IMR-90 (cell line): ENCODE measurements at places on chromosomes 6 and 20. TPM values are rescaled to one million over a fixed set of nuclear protein-coding genes. Genes with fewer than 3 reads are reported as not detected.

The OXT gene
- polyA plus RNA-seq: not detected in 2 replicates

The GTSF1L gene
- not detected in 2 replicates for polyA plus RNA-seq

The SLC4A11 gene
- polyA plus RNA-seq: 0.79 and 0.95 TPM in 2 replicates

The ZNFX1 gene
- 8.5 and 10.9 TPM in 2 replicates for polyA plus RNA-seq

The RAET1L gene
- polyA plus RNA-seq: not detected in 2 replicates

The RAB44 gene
- 0.03 and 0.06 TPM in 2 replicates for polyA plus RNA-seq

The GABRR1 gene
- not detected in 2 replicates for polyA plus RNA-seq

The NOX3 gene
- polyA plus RNA-seq: not detected in 2 replicates

The BANF2 gene
- not detected in 2 replicates for polyA plus RNA-seq

The SIRPG gene
- not detected in 2 replicates for polyA plus RNA-seq

The RHAG gene
- not detected in 2 replicates for polyA plus RNA-seq

The THBD gene
- 0.07 and 0.09 TPM in 2 replicates for polyA plus RNA-seq

The PTCHD4 gene
- 0.36 and 0.53 TPM in 2 replicates for polyA plus RNA-seq

The BPI gene
- polyA plus RNA-seq: 0.05 and 0.06 TPM in 2 replicates

The ZNF831 gene
- not detected in 2 replicates for polyA plus RNA-seq

The CDH4 gene
- polyA plus RNA-seq: 3.5 and 3.7 TPM in 2 replicates

The ADISSP gene
- 58.2 and 65.0 TPM in 2 replicates for polyA plus RNA-seq

- peak; percentile 80 for DNase-seq
These were observed 14.3 kb upstream of the PTCRA start for GRCh38 chr6:42901538-42901957.

GRCh38 chr20:2151858-2152281 lies 50.2 kb downstream of the STK35 start:
- DNase-seq: peak; percentile 64

- no peak for DNase-seq
These were observed 42.9 kb upstream of the SPACA1 start for GRCh38 chr6:88004707-88005106.

- no peak for DNase-seq
These were observed 360.4 kb downstream of the HAO1 start for GRCh38 chr20:7579888-7580287.

GRCh38 chr20:31679357-31680285 lies 41.9 kb downstream of the COX4I2 start:
- DNase-seq: no peak

DNA sequence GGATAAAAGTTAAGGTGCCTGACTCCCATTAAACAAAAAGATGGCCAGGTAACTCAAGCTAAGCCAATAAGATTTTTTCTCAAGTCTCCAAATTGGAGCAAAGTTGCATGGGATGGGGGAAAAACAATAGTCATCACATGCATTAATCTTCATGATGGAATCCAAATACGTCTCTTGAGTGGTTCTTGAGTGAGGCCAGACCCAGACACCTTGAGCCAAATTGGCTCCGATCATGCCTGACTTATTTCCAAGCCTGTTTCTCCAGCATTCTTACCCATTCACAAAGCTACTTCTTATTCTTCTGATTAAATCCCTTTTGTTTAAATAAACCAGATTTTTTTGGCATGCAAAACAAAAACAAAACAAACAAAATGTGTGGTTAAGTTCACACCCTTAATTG lies 420.3 kb upstream of the NRSN1 start:
- no peak for DNase-seq

DNA sequence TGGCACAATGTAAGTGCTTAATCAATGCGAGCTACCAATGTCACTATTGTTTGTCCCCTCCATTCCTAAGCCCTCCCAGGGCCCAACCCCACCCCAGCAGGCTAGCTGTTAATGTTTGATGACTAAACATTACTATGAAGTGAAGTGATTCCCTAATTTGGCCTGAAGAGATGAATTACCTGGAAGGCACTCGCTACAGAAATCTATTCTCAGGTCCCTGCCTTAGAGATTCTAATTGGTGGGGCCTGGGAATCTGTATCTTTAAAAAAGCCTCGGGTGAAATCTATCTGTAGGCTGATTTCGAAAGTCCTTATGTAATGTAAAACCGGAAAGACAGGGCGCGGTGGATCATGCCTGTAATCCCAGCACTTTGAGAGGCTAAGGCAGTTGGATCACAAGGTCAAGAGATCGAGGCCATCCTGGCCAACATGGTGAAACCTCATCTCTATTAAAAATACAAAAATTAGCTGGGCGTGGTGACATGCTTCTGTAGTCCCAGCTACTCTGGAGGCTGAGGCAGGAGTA lies 16.9 kb upstream of the SNAI1 start:
- no peak for DNase-seq

DNA sequence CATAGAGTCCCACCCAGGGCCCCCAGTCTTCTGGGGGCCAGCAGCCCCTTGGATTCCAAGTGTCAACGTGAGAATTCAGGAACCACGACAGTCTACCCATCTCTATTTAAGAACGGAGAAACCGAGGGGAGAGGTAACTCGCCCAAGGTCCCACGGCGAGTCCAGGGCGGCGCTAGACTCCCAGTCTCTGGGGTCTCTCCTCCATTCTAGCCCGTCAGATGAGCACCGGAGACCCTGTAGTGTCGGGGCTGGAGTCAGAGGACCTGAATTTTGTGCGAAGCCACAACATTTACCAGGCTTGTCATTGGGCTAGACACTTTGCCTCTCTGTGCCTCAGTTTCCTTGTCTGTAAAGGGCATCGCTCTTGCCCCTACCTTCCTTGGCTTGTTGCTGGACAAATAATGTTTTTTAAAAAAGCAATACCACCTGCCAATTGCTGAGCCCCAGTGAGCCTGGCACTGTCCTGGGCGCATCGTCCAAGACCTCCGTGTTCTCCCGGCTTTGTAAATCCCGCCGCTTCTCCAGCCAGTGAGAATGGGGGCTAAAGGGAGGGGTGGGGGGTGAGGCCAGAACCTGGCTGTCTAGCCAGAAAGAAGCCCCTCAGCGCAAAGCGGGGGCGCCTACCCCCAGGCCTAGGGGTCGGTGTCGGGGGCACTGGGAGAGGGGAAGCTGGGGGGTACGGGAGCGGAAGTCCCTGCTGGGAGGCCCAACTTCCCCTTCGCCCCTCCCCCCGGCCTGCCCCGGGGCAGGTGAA lies 91.7 kb downstream of the NCR2 start:
- DNase-seq: no peak

DNA sequence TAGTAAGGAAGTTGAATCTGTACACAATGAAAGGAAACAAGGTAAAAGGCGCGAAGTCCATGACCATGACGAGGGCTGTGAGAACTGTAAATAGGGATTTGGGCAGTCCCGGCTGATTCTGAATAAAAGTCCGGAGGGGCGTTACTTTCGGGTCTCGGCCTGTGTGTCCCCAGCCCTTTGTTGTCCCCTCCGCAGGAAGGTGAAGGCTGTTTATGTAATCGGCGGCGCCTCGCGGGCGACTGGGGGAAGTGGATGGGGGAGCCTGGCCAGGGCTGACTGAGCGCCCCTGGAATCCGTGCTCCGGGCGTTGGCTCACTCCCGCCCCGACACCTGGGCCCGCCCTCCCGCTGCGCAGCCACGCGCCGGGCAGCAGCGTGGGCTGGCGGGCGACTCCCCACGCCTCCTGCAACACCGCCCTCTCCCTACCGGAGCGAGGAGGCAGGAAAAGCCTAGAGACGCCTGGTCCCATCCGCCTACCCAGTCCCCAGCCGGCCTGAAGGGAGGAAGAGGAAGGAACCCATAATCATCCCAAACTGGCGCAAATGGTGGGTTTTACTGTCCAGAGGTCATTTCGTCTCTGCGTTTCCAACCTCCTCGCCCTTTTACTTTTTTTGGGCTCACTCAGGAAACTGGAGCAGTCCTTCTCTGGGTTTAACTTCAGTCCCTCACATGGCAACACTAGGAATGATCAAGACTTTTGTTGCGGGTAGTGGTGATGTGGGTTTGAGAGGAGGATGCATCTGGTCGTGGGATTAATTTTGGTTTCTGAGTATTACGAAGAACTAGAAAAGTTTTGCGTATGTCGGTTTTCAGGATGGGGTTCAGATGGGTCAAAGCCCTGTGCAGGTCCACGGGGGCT lies 12.1 kb downstream of the TRIM31 start:
- no peak for DNase-seq

GRCh38 chr20:24685736-24686135 lies 216.3 kb downstream of the SYNDIG1 start:
- DNase-seq: no peak

GRCh38 chr6:110482774-110483400 lies 6.5 kb upstream of the SLC22A16 start:
- no peak for DNase-seq

DNA sequence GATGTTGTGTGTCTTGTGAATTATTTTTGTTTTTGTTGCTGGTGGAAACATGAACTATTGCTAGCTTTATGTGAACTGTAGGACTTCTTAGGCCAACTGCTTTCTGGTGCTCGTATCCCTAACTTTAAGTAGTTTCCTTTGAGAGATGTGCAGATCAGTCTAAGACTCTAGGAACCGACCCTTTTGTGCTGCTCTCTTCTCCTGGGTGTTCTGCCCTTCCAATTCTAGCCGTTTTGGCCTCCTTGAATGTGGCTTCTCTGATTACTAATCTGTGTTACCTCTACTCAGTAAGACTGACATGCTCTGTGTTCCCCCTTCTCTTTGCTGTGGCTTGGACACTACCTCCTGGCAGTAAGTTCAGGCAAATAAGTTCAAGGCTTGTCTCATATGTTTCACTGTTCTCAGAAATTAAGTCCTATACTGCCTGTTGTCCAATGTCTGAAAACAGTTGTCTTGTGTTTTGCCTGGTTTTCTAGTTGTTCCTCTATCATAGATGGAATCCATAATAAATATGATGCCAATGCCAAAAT lies 58.0 kb downstream of the FOXO3 start:
- no peak for DNase-seq

- DNase-seq: no peak
These were observed 196.2 kb downstream of the SAMD5 start for GRCh38 chr6:147704691-147705090.

- no peak for DNase-seq
These were observed 243.9 kb downstream of the TAF4 start for GRCh38 chr20:61821735-61822134.

GRCh38 chr20:40414843-40415615 lies 274.0 kb downstream of the MAFB start:
- no peak for DNase-seq

DNA sequence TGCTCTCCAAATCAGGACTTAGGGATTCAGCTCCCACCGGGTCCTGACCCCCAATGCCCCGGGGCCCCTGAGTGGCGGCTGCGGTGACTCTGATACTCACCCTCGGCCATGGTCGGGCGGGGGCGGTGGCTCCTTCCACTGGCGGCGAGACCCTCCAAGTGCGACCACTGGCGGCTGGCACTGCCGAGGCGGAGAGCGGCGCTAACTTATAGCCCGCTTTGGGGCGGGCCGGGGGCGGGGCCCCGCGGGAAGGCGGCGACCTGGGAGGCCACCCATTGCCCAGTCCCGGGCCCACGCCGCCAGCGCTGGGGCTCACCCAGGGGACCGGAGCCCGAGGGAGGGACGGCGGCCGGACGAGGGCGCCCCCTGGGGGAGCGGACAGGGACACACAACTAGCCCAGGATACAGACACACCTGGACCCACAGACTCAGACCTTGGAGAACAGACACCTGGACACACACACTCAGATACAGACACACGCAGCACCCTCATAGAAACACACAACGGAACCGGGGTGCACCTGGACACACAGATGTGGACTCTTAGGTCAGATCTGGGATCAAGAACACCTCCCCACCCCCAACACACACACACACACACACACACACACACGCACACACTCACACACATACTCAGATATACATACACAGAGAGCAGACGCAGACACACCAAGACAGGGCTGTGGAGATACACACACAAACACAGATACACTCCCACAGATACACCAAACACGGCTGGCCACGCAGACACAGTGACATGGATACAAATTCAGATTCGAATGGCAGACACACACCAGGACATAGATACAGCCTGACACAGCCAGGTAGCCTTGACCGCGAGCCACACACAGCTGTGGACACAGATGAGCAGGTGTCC lies at the start of gene TGM2:
TSS of gene TGM2 (minus strand) at position 182 of the 877 bp plus-strand sequence. CDS start at position 110, 72 bp downstream.
- DNase-seq: peak; percentile 69

GRCh38 chr20:50387218-50387995 lies 122.8 kb upstream of the PTPN1 start:
- DNase-seq: no peak

GRCh38 chr6:80501636-80502035 lies 395.2 kb downstream of the BCKDHB start:
- DNase-seq: no peak

- peak; percentile 82 for DNase-seq
These were observed 154.0 kb downstream of the JARID2 start for GRCh38 chr6:15399641-15400470.

- no peak for DNase-seq
These were observed 24.6 kb downstream of the TRAM2 start for GRCh38 chr6:52552278-52552643.

GRCh38 chr6:50978380-50979170 lies 159.9 kb downstream of the TFAP2B start:
- no peak for DNase-seq

GRCh38 chr6:30727920-30728553 lies 7.9 kb downstream of the TUBB start:
- peak; percentile 71 for DNase-seq

DNA sequence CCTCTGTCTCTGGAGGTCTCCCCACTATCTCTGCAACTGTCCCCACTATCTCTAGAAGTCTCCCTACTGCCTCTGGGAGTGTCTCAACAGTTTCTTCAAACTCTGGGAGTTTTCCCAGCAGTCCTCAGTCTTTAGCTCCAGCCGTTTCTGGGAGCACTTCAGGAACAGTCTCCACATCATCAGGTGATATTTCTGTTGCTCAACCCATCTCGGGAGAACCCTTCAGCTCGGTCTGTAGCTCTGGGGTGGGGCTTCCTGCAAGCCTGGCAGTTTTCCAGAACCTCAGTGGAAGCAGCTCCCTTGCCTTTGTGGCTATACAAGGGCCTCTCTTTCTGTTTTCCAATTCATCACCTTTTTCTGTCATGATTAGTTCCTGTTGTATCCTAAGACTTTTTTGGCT lies 3.0 kb upstream of the SFTA2 start:
- DNase-seq: no peak

DNA sequence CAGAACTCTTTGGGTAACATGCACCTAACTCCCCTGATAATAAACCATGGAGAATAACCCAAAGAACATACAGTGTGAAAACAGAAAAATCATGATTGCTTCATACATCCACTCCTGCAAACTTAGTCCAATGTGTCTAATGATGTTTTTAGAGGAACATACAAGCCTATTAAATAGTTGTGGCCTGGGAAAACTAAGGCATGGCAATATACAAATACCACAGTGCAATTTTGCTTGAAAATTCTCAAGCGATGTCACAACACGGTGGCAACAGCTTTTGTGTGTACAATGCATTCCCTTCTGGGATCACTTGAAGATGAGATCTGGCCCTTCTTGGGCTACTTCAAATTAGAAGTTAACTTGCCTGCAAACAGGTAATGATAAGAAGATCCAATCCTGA lies 16.7 kb downstream of the MAP3K5 start:
- DNase-seq: no peak

DNA sequence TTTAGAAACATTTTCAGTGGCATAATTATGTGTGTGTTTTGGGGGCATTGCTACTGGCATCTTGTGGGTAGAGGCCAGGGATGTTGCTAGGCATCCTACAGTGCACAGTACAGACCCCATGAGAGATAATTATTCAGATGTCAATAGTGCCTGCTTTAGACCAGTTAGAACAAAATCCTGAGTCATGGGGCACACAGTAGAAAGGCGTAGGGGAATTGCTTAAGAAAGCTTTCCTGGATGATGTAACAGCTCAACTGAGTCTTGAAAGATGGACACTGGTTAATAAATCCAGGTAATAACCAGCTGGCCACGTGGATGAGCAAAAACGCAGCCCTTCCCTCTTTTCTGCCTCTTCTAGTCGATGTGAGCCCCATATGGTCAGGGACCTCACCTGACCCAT lies 51.1 kb downstream of the KCNB1 start:
- DNase-seq: no peak
